ENCODE measurements at places on chromosomes 2 and 18.
A peak's percentile ranks its signal among the peaks of the same experiment; 100 is the strongest.

DNA sequence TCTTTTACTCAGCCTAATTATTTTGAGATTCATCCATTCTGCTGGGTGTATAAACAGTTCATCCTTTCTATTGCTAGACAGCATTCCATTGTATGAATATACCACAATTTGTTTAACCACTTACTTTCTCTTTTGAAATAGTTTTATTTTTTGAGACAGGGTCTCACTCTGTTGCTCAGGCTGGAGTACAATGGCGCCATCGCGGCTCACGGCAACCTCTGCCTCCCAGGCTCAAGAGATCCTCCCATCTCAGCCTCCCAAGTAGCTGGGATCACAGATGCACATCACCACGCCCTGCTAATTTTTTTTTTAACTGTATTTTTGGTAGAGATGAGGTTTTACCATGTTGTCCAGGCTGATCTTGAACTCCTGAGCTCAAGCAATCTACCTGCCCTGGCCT, 54.5 kb downstream of the USP37 start:
- DNase-seq = no peak

- no peak for DNase-seq
These were observed 134.5 kb downstream of the PTRHD1 start for GRCh38 chr2:24658531-24659202.

DNA sequence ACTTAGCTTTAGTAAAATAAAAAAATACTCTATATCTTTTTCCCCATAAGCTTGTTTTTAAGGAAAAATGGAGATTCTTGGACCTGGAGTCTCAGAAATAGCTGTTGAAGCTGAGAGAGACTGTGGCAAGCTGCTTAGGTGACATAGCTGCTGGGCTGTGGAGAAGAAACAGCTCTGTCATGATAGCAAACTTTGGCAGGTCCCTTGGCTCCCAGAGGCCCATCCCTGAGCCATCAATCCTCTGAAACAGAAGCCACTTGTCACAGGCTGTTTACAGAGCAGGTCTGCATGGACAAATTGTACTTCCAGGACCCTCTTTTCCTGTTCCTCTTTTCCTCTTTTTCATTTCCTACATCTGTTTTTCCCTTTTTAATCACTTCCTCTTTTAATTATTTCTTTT, 1370.1 kb upstream of the CRIM1 start:
- no peak for DNase-seq

DNA sequence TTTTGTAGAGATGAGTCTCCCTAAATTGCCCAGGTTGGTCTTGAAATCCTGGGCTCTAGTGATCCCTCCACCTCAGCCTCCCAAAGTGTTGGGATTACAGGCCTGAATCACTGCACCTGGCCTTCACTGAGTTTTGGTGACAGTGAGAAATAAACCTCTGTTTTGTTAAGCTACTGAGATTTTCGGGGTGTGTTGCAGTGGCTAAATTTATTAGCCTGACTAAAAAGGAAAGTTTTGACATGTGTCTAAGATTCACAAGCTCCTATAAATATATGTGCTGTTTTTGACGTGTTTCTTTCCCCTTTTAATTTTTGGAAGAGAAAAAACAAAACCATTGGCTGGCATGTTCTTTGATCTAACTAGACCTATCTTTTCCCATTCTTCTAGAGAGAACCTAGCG, 190.5 kb upstream of the MC4R start:
- no peak for DNase-seq

- DNase-seq = no peak
These were observed 11.5 kb downstream of the IGFBP5 start for GRCh38 chr2:216683846-216684245.

GRCh38 chr2:37769551-37769950, 98.1 kb upstream of the CDC42EP3 start:
- DNase-seq = no peak

DNA sequence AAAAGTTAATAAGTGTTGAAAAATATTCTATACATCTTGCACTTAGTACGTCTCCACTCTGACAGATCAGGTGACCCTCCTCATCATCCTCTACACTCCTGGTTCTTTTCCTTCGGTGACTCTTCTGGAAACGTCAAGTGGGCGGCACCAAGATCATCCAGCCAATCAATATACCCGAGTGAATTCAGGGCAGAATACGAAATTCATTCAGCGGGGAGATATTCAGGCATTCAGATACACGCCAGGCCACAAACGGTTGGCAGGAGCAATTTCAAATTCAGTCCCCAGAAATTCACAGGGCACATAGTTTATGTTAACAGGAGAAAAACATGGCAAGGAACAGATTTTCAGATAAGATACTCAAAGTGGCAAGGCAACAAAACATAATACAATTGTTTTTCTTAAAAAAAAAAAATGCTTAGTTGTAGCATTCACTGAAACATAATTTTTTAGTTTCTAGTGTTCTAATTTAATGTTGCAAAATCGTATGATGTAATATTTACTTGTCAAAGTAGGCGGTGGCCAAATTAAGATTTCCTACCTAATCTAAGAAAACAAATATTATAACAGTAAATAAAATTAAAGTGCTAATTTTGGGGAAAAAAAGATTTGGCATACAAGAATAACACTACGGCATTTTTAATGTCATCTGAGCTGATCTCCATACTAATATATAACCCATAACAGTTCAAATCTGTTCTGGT, 4.2 kb downstream of the CLK1 start:
- no peak for DNase-seq

- no peak for DNase-seq
These were observed 249.2 kb upstream of the GCFC2 start for GRCh38 chr2:75959724-75960471.

GRCh38 chr2:73998451-73998850, 13.7 kb downstream of the TET3 start:
- DNase-seq = peak; percentile 51
